ENCODE measurements at places on chromosomes 6 and 20. TPM values are rescaled to one million over a fixed set of nuclear protein-coding genes. Genes with fewer than 3 reads are reported as not detected.

The VIP gene
- 0.59 TPM for total RNA-seq

The FAM135A gene
- total RNA-seq = 17.1 TPM

The MAD2L1BP gene
- total RNA-seq = 12.3 TPM

The EBF4 gene
- total RNA-seq = 24.3 TPM

The DEFB121 gene
- not detected for total RNA-seq

The LPIN3 gene
- 30.5 TPM for total RNA-seq

The CFAP61 gene
- total RNA-seq = 3.0 TPM

The TFAP2A gene
- total RNA-seq = 0.21 TPM

The C20orf144 gene
- not detected for total RNA-seq

All from uterus (tissue), 4 donors.